Natural killer cell (primary cell): ENCODE measurements at places on chromosomes 6 and 20. TPM values are rescaled to one million over a fixed set of nuclear protein-coding genes. Genes with fewer than 3 reads are reported as not detected.

TAP1 gene
- 193 TPM for total RNA-seq

WFDC5 gene
- total RNA-seq: not detected

CCN5 gene
- not detected for total RNA-seq

RSPH4A gene
- 0.95 TPM for total RNA-seq

MUC22 gene
- total RNA-seq: not detected

MEI4 gene
- not detected for total RNA-seq

PDYN gene
- not detected for total RNA-seq

LY6G5B gene
- total RNA-seq: 46.0 TPM

HLA-DMB gene
- 19.5 TPM for total RNA-seq

OR2B6 gene
- not detected for total RNA-seq

PHACTR3 gene
- total RNA-seq: not detected

KCNK16 gene
- total RNA-seq: not detected

TNFRSF6B gene
- not detected for total RNA-seq

SLA2 gene
- total RNA-seq: 90.3 TPM

BPIFB1 gene
- not detected for total RNA-seq

ANKRD66 gene
- not detected for total RNA-seq

TTK gene
- total RNA-seq: 0.87 TPM

CNBD2 gene
- total RNA-seq: 17.2 TPM

MYMX gene
- not detected for total RNA-seq

VEGFA gene
- total RNA-seq: 3.7 TPM

IDH3B gene
- total RNA-seq: 161 TPM

TRAPPC3L gene
- total RNA-seq: not detected

HDGFL1 gene
- total RNA-seq: not detected

GNMT gene
- 2.0 TPM for total RNA-seq

CCDC28A gene
- total RNA-seq: 22.2 TPM

ZC3H12D gene
- total RNA-seq: 4.1 TPM

IFT52 gene
- 26.1 TPM for total RNA-seq

DDO gene
- 0.50 TPM for total RNA-seq

COL19A1 gene
- 0.33 TPM for total RNA-seq

ZNF165 gene
- 0.85 TPM for total RNA-seq
